ENCODE measurements at places on chromosomes 4 and X. TPM values are rescaled to one million over a fixed set of nuclear protein-coding genes. Genes with fewer than 3 reads are reported as not detected.

The ARMCX4 gene
- total RNA-seq = 10.1 TPM

The EDA gene
- 3.1 TPM for total RNA-seq

The RHOXF2 gene
- total RNA-seq = not detected

The ACOX3 gene
- 29.1 TPM for total RNA-seq

The SLITRK2 gene
- total RNA-seq = 0.06 TPM

The TECRL gene
- not detected for total RNA-seq

The ADGRL3 gene
- total RNA-seq = 5.9 TPM

The ZMAT1 gene
- 3.9 TPM for total RNA-seq

The STARD8 gene
- total RNA-seq = 21.9 TPM

The ENPP6 gene
- not detected for total RNA-seq

The GSX2 gene
- total RNA-seq = not detected

The KIF4A gene
- total RNA-seq = 0.13 TPM

The NDST3 gene
- total RNA-seq = not detected

The FABP2 gene
- 0.80 TPM for total RNA-seq

The PHOX2B gene
- total RNA-seq = not detected

The AMMECR1 gene
- total RNA-seq = 4.5 TPM

The TLR1 gene
- total RNA-seq = 25.4 TPM

The UTP3 gene
- total RNA-seq = 26.1 TPM

The SHROOM2 gene
- 0.58 TPM for total RNA-seq

The FRAS1 gene
- 4.3 TPM for total RNA-seq

The FANCB gene
- total RNA-seq = 1.1 TPM

The OPRPN gene
- total RNA-seq = not detected

The TRMT2B gene
- 12.6 TPM for total RNA-seq

The SLC38A5 gene
- total RNA-seq = 4.4 TPM

The GATA1 gene
- total RNA-seq = not detected

The ITGB1BP2 gene
- total RNA-seq = 0.84 TPM

The C4orf51 gene
- not detected for total RNA-seq
